ENCODE measurements at places on chromosomes 2 and 18. TPM values are rescaled to one million over a fixed set of nuclear protein-coding genes. Genes with fewer than 3 reads are reported as not detected.
A peak's percentile ranks its signal among the peaks of the same experiment; 100 is the strongest.

Gene STAT1
- 137 TPM for total RNA-seq

Gene ZNF521
- total RNA-seq = 7.5 TPM

Gene SLC9A4
- total RNA-seq = not detected

Gene ABCG5
- total RNA-seq = not detected

Gene GALNT5
- 46.3 TPM for total RNA-seq

Gene PLB1
- 0.75 TPM for total RNA-seq

Gene MAP2
- 1.0 TPM for total RNA-seq

Gene SAG
- not detected for total RNA-seq

GRCh38 chr2:30394096-30394495 lies 53.0 kb upstream of the LCLAT1 start:
- H3K27ac ChIP-seq = no peak overlapping the region
- no peak for DNase-seq
- no peak overlapping the region for H3K4me3 ChIP-seq
- H3K4me1 ChIP-seq = peaks cover 9% of the 10 kb centered on the region

- DNase-seq = no peak
- H3K36me3 ChIP-seq = no peaks in the 10 kb centered on the region
- peaks cover 16% of the 10 kb centered on the region for H3K4me1 ChIP-seq
- no peak overlapping the region for H3K27ac ChIP-seq
- H3K4me3 ChIP-seq = no peak overlapping the region
Observed at GRCh38 chr2:219916281-219916680, 288.9 kb downstream of the SLC4A3 start.

DNA sequence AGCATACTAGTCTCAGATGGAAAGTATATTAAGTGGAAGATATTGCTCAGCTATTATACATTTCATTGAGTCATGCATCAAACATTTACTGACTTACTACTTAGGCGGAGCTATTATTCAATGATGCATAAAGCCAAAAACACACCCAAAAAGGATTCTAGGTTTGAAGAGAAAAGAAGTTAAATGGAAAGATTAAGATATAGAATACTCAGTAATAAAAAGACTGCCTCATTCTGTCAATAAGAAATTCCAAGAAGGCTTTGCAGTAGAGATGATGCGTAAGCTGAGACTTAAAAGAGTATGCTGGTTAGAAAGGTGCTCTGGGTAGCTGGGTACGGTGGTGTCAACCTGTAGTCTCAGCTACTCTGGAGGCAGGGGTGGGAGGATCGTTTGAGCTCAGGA lies 27.6 kb downstream of the STK17B start:
- H3K36me3 ChIP-seq = peaks cover 51% of the 10 kb centered on the region
- H3K27ac ChIP-seq = peak overlapping the region; percentile 14
- no peak overlapping the region for H3K4me3 ChIP-seq
- H3K4me1 ChIP-seq = peaks cover 30% of the 10 kb centered on the region
- H3K27me3 ChIP-seq = no peaks in the 10 kb centered on the region

DNA sequence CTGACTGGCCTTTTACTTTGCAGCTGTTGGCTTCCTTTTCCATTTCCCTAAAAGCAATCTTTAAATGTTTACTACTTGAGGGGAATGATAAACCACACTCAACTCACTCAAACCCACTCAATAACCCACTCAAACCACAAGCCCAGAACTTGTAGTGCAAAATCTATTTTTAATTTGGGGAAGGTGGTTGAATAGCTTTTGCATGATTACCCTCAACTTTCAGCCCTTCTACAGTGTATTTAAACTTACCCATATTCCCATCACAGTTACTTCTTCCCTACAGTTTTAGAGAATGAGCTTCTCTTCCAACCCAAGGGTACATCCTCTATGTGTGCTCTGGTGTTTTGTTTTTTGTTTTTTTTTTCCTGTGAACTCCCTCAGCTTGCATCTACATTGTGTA lies 636.1 kb downstream of the TDRD15 start:
- no peak overlapping the region for H3K4me3 ChIP-seq
- DNase-seq = no peak
- H3K27ac ChIP-seq = no peak overlapping the region

DNA sequence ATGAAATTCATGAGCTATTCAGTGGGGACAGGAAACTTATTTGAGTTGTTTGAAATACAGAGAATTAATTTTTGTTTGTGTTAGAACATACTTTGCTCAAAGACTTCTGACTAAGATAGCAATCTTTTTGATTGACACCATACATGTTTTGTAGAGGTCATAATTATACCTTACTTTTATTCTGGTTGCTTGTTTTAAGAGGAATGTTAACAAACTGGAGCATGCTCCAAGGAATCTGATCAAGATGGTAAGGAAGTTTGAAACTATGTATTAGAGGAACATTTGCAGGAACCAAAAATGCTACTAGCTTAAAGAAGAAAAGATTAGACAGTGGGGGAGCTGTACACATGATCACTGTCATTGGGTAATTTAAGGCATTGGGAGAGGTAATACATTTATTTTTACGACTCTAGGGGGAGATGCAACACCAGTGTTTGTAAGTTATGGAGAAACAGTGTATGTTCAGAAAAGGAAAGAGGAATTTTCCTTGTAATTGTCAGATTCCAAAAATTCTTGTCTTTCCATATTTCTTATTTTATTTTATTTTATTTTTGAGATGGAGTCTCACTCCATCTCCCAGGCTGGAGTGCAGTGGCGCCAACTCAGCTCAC lies 8.0 kb downstream of the AGFG1 start:
- H3K27ac ChIP-seq = peak overlapping the region; percentile 32
- H3K4me1 ChIP-seq = peaks cover 83% of the 10 kb centered on the region
- H3K27me3 ChIP-seq = no peaks in the 10 kb centered on the region

DNA sequence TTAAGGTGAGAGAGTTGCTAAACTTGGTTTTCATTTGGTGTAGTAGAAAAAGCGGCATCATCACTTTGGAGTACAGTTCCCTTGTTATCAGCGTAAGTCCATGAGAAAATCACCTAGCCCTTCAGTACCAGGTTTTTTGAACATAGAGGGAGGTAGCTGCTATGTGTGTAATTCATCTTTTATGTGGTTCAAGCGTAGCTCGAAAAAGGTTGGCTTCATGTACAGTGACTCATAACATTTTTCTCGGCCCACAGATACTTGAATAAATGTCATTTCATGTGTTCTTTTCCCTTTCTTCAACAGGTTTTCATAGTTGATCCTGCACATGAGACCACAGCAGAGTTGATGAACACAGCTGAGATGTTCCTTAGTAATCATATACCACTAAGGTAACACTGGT lies 43.6 kb downstream of the UGGT1 start:
- H3K36me3 ChIP-seq = peaks cover 53% of the 10 kb centered on the region
- H3K27ac ChIP-seq = no peak overlapping the region
- H3K4me1 ChIP-seq = no peaks in the 10 kb centered on the region
- H3K4me3 ChIP-seq = no peak overlapping the region
- no peak for DNase-seq

DNA sequence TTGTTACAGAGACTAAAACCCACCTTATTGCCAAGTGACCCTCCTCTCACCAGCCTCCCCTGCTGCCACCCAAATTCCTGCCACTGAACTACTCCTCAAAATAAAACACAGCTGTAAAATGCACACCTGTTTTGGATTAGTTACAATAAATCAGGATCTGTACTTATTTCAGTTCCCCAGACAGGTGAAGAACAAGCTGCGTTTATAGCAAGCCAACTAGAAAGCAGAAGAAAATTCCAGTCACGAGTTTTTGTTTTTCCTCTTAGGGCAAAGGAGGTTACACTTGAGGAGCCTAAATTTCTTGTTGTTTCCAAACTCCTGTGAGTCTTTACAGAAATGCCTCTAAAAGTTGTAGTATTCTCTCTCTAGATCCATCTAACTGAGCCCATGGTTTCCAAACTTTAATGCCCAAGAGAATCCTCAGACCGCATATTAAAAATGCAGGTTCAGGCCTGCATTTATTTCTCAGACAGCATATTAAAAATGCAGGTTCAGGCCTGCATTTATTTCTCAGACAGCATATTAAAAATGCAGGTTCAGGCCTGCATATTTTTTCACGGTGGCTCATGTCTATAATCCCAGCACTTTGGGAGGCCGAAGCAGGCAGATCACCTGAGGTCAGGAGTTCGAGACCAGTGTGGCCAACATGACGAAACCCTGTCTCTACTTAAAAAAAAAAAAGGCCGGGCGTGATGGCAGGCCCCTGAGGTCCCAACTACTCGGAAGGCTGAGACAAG lies 62.2 kb downstream of the ALPK2 start:
- H3K4me1 ChIP-seq = peaks cover 75% of the 10 kb centered on the region
- H3K27ac ChIP-seq = peak overlapping the region; percentile 92
- no peaks in the 10 kb centered on the region for H3K27me3 ChIP-seq
- H3K4me3 ChIP-seq = no peak overlapping the region

- H3K27me3 ChIP-seq = peaks cover 28% of the 10 kb centered on the region
- no peaks in the 10 kb centered on the region for H3K36me3 ChIP-seq
- no peak for DNase-seq
- H3K27ac ChIP-seq = no peak overlapping the region
- H3K4me3 ChIP-seq = no peak overlapping the region
- H3K4me1 ChIP-seq = no peaks in the 10 kb centered on the region
Observed at GRCh38 chr2:95010126-95010525, 15.4 kb upstream of the MAL start.

DNA sequence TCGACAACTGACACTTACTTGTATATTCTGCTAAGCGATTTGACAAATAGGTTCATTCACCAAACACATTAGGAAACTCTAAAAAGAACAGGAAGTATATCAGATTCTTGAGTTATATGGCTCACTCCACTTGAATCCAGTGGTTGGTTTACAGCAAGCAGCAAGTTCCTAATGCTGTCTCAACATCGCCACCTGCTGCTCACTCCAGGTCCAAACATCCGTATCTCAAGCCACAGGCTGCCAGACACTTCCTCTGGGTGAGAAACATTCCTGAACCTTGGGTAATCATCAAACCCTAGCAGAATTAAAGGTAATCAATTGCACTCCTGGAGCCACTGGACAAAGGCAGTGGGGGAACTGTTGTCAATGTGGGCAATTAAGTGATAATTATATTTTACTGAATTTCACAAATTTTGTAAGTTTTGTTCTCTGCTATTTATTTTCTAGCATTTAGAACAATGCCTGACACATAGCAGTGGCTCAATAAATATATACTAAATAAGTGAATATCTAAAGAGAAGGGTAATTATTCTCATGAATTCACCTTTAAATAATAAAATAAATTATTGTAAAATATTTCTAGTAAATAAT lies 107.1 kb upstream of the TTN start:
- peak; percentile 76 for DNase-seq
- H3K4me3 ChIP-seq = no peak overlapping the region
- H3K27ac ChIP-seq = no peak overlapping the region
- H3K36me3 ChIP-seq = no peaks in the 10 kb centered on the region

- H3K36me3 ChIP-seq = no peaks in the 10 kb centered on the region
- H3K4me1 ChIP-seq = peaks cover 14% of the 10 kb centered on the region
- no peak overlapping the region for H3K27ac ChIP-seq
Observed at GRCh38 chr2:26672818-26673393, 19.6 kb upstream of the KCNK3 start.

GRCh38 chr2:118607641-118608040 lies 239.8 kb downstream of the EN1 start:
- no peak overlapping the region for H3K27ac ChIP-seq
- peaks cover 11% of the 10 kb centered on the region for H3K27me3 ChIP-seq

All from HFFc6 (cell line).